T-helper 22 cell (primary cell): ENCODE measurements at places on chromosomes 16 and 17.

DNA sequence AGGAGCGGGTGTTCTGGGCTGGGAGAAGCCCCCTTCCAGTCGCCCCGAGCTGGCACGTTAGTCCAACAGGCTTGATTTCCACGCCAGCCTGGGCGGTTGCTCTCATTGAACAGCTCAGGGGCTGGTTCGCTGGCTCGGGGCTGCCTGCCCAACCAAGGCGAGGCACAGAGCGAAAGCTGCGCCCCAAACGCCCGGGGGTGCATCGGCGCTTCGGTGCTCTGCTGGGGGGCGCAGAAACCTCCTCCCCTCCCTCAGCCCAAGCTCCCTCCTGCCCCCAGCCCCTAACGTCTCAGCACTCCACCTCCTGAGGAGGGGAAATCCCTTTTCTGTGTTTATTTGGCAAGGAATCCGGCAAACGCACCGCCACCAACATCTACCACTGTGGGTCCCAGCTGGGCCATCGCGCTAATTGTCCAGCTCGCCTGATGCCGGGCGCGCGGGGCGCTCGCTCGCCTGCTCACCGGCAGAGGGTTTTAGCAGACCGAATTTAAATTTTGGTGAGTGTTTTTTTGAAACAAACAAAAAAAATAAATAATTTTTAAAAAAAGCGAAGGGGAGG lies 29.5 kb upstream of the RBFOX1 start:
- no peak for DNase-seq

GRCh38 chr16:85587762-85588556 lies 25.2 kb upstream of the GSE1 start:
- no peak for DNase-seq

- no peak for DNase-seq
These were observed 204.5 kb downstream of the RBFOX3 start for GRCh38 chr17:79406316-79406715.

DNA sequence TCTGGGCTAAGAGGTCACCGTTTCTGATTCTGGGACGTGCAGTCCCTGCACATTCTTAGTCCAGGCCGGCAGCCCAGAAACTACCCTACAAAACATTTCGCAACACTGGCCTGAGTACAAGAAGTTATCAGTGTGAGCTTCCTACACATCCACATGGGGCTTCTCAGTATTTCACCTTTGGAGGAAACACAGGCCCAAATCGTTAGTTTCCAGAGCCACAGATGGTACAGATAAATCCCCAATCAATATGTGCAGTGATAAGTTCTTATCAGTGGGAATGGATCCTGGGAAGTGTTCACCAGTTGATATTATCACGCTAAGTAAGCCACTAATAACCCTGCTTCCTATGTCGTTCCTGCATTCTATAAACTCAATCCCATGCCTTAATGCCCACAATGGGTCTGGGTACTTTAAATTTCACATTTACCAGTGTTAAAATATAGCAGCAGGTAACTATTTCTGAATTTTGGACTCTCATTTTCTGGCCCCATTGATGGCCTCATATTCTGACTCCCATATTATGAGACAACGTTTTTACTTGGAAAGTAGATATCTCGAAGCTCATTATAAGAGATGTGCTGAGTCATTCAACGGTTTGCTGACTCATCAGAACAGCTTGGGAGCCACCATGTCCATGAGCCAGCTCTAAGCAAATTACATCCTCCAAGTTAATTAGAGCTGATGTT lies 370.2 kb upstream of the MAF start:
- DNase-seq: no peak

- no peak for DNase-seq
These were observed 139.9 kb downstream of the MRM1 start for GRCh38 chr17:36741019-36741902.

- no peak for DNase-seq
These were observed 436.8 kb downstream of the KCNJ2 start for GRCh38 chr17:70606086-70606485.

GRCh38 chr16:75208242-75208825 lies 1.4 kb upstream of the CTRB2 start:
- DNase-seq: no peak

GRCh38 chr17:36507266-36507665 lies 20.8 kb downstream of the ZNHIT3 start:
- no peak for DNase-seq

GRCh38 chr17:80720610-80721577 lies 176.3 kb downstream of the RPTOR start:
- DNase-seq: peak; percentile 54

- DNase-seq: no peak
These were observed 29.8 kb downstream of the DHX38 start for GRCh38 chr16:72123426-72123825.
